Hepatic stellate cell (primary cell): ENCODE measurements at places on chromosomes 12 and 14.

DNA sequence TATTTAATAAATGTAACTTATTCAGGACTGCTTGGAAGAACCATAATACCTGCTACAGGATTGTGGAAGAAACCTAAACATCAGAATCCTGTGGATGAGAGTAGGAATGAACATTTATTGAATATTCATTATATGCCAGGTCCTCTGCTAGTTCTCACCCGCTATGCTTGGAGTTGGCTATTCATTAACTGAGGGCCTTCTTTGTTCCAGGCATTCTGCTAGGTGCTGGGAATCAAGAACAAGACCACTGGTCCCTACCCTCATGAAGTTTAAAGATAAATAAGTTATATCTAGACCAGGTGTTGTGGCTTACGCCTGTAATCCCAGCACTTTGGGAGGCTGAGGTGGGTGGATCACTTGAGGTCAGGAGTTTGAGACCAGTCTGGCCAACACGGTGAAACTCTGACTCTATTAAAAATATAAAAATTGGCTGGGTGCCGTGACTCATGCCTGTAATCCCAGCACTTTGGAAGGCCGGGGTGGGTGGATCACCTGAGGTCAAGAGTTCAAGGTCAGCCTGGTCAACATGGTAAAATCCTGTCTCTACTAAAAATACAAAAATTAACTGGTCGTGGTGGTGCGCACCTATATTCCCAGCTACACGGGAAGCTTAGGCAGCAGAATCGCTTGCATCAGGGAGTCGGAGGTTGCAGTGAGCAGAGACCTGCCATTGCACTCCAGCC lies 3.8 kb upstream of the TULP3 start:
- DNase-seq, result no peak

- no peak for DNase-seq
Observed at GRCh38 chr12:110971189-110971920, 51.0 kb upstream of the MYL2 start.

- no peak for DNase-seq
Observed at GRCh38 chr14:74856366-74856765, 19.6 kb downstream of the PROX2 start.

GRCh38 chr14:87111126-87111525 lies 881.9 kb downstream of the GALC start:
- no peak for DNase-seq

- peak; percentile 45 for DNase-seq
Observed at GRCh38 chr12:107131832-107132616, 38.7 kb upstream of the CRY1 start.
